ENCODE measurements at places on chromosomes 1 and 21. TPM values are rescaled to one million over a fixed set of nuclear protein-coding genes. Genes with fewer than 3 reads are reported as not detected.

DNA sequence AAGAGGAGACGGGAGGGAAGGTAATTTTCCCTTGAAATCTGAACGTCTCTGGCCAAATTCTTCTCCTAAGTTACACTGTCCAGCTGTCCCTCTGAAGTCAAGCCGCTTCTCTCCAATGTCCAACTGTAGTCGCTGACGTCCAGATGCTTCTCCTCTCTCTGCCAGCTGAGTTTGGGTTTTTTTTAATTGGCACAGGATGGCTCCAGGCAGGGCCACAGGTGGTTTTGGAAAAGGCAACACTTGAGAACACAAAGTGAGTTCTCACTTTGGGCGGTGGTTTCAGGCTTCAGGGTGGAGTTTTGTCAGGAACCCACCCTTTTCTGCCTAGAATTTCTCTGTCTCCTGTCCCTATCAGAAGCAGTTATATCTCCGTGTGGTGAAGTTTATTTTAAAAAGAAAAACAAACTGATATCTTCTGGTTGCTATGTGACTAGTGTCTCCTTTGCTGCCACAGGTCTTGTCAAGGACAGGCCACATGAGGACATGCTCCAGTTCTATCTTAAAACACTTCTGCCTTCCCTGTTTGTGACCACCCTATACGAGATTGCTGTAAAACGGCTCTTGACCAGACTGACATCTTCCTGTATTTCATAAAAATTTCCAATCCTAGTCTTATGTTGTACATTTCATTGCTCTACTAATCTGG lies 472.3 kb upstream of the ADGRL4 start:
- no peak for DNase-seq

DNA sequence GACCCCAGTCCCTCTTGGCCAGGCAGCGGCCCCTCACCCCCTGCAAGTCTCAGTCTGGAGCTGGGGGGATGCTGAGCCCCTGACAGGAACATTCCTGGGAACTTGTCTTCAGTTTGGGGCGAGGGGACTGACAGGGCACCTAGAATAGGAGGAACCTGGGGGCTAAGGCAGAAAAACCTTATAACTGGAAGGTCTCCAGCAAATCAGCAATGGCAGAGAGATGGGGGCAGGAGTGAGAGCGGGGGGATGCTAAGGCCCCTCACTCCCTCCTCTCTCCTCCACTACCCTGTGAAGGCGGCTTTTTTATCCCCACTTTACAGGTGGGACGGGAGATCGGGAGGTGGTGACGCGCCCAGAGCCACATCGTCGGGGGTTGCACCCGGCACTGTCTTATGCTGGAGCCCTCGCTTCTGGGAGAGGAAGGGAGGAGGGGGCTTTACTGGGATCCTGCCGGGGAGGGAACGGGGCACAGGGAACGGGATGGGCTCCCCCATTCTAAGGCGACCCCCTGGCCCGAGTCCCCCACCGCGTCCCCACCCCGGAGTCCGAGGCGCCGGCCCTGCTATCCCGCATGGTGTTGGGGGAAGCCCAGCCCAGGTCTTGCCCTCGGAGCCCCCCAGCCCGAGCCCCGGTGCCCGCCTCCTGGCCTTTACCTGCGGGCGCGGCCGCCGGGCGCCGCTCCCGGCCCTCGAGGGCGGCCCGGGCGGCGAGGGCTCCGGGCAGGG lies 456 bp downstream of the COL8A2 start:
- no peak for DNase-seq

RGSL1 gene
- total RNA-seq = not detected

GRCh38 chr1:245915406-245915805 lies 591.7 kb downstream of the SMYD3 start:
- no peak for DNase-seq

- no peak for DNase-seq
Measured at GRCh38 chr1:171941920-171942319, 100.6 kb downstream of the DNM3 start.
